ENCODE measurements at places on chromosomes 6 and 20.

- DNase-seq = no peak
Observed at GRCh38 chr6:109019911-109020310, 74.7 kb downstream of the SESN1 start.

GRCh38 chr6:136251394-136251793 is 1.3 kb upstream of the MTFR2 start:
- DNase-seq = no peak

DNA sequence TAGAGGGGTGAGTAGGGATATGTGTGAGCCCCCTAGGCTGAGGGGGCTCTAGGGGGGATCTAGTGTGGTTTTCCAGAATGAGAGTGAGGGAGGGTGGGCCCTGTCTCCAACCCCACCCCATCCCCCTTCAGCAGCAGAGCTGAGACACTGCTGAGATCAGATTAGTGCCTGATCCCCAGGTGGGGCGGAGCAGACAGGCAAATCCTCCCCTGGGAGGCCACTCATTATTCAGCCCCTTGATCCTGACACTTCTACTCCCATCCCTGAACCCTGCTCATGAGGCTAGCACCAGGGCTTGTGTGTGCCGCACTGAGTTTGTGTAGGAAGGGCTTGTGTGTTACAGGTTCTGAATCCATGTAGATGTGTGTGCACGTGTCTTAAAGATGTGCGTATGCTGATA is 42.5 kb downstream of the SPDEF start:
- DNase-seq = no peak

- DNase-seq = peak; percentile 68
Observed at GRCh38 chr6:33840048-33840926, 36.5 kb upstream of the MLN start.

DNA sequence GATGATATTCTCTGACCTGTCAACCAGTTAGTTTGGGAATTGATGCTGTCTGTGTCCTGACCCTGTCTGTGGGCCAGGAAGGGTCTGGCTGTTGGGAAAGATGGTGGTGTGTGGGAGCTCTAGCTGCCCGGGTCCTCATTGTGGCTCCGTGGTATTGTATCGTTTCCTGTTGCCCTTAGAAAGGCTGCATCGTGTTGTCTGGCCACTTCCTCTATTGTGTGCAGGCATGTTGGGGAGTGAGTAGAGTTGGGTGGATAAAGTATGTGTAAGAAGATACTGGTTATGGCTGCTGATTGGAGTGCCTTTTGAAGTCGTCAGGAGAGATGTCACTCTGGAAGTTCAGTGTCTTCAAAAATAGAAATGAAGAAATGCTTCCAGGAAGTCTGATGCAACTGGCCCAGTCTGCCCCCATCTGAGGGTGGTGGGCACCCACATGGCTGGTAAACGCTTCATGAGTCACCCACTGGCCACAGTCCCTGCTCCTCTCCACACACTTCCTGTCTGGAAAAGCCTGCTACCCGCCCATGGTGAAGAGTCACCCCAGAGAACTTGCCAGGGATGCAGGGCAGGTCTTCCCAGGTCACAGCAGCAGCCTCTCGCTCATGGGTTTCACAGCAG is 27.9 kb downstream of the PPARD start:
- DNase-seq = peak; percentile 57

- no peak for DNase-seq
Observed at GRCh38 chr6:81997090-81997926, 244.8 kb upstream of the TENT5A start.

GRCh38 chr20:35796571-35796970 is 24.8 kb downstream of the PHF20 start:
- DNase-seq = no peak

Data from GM12864 (cell line).